ENCODE measurements at places on chromosomes 7 and 10.

- H3K27ac ChIP-seq, result no peak overlapping the region
- no peaks in the 10 kb centered on the region for H3K4me1 ChIP-seq
- no peaks in the 10 kb centered on the region for H3K27me3 ChIP-seq
- DNase-seq, result no peak
- H3K36me3 ChIP-seq, result no peaks in the 10 kb centered on the region
These were observed 418.2 kb upstream of the AKR1E2 start for GRCh38 chr10:4407783-4408182.

- no peak overlapping the region for H3K27ac ChIP-seq
- H3K4me3 ChIP-seq, result no peak overlapping the region
- no peak for DNase-seq
These were observed 8.2 kb downstream of the VIPR2 start for GRCh38 chr7:159136442-159136841.

GRCh38 chr10:636769-637168 lies 52.7 kb downstream of the DIP2C start:
- H3K27me3 ChIP-seq, result no peaks in the 10 kb centered on the region
- no peaks in the 10 kb centered on the region for H3K36me3 ChIP-seq
- no peak overlapping the region for H3K4me3 ChIP-seq
- H3K4me1 ChIP-seq, result peaks cover 39% of the 10 kb centered on the region
- DNase-seq, result no peak
- peak overlapping the region; percentile 79 for H3K27ac ChIP-seq

DNA sequence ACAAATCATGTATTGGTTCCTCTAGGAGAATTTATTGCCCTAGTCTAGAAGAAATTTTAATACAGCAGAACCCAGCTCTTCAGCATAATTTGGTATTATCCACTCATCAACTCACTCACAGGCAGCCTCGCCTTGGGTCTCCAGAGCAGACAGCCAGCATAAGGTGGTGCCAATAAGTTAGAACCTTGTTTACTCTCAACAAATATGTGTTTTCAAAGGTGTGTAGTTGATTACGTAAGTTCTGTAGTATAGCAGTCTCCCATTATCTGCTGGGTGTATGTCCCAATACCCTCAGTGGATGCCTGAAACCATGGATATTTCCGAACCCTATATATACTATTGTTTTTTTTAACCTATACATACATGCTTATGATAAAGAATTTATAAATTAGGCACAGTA lies 522.5 kb upstream of the LRRN3 start:
- no peak overlapping the region for H3K4me3 ChIP-seq
- H3K27me3 ChIP-seq, result no peaks in the 10 kb centered on the region
- peaks cover 2% of the 10 kb centered on the region for H3K36me3 ChIP-seq
- H3K27ac ChIP-seq, result no peak overlapping the region

DNA sequence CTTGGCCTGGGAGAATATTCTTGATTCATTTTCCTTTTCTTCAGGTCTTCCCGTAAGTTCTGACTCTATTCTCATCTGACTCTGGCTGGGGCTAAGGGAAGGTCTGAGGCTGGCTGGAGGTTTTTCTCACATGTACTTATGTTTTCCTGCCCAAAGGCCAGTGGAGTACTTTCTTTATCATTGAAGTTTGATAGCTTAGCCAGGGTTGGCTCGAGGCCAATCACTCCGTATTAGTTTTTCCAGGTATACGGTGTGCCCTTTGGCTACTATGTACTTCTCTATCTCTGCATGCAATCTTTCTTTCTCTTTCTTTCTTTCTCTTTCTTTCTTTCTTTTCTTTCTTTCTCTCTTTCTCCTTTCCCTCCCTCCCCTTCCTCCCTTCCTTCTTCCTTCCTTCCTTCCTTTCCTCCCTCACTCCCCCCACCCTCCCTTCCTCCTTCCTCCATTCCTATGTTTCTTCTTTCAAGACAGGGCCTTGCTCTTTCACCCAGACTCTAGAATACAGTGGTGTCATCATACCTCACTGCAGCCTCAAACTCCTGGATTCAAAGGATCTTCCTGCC lies 26.8 kb upstream of the VKORC1L1 start:
- H3K27me3 ChIP-seq, result no peaks in the 10 kb centered on the region
- no peaks in the 10 kb centered on the region for H3K4me1 ChIP-seq
- no peak overlapping the region for H3K27ac ChIP-seq
- no peak for DNase-seq

DNA sequence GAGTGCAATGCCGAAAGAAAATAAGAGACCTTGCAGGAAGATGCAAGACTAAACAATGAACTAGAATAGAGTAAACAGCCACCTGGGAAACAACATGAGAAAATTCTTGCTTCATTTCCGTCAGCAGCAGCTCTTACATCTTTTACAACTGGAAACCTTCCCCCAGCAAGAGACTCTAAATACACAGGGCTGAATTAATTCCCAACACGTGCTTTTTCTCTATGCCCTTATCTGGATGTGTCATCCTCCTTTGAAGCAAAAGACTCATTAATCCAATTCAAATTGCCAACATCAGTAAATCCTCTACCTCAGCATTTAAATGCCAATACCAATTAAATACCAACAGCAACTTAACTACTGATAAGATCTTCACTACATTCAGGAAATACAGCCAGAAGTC lies 99.0 kb upstream of the PDE1C start:
- peaks cover 2% of the 10 kb centered on the region for H3K27me3 ChIP-seq
- no peak overlapping the region for H3K4me3 ChIP-seq
- no peak overlapping the region for H3K27ac ChIP-seq
- DNase-seq, result no peak
- no peaks in the 10 kb centered on the region for H3K36me3 ChIP-seq
- H3K4me1 ChIP-seq, result peaks cover 2% of the 10 kb centered on the region

DNA sequence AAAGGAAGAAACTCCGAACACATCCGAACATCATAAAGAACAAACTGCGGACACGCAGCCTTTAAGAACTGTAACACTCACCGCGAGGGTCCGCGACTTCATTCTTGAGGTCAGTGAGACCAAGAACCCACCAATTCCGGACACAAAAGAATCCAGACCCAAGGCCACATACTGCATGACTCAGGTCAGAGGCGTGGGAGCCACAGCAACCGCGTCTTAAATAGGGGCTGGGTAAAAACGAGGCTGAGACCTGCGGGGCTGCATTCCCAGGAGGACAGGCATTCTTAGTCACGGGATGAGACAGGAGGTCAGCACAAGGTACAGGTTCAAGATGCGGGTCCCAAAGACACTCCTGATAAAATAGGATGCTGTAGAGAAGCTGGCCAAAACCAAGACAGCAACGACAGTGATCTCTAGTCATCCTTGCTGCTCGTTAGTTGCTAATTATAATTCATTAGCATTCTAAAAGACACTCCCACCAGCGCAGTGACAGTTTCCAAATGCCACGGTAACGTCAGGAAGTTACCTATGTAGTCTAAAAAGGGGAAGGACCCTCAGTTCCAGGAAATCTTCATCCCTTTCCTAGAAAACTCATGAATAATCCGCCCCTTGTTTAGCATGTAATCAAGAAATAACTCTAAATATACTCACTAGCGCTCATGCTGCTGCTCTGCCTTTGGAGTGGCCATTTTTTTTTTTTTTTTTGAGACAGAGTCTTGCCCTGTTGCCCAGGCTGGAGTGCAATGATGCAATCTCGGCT lies 19.3 kb downstream of the AP5Z1 start:
- no peaks in the 10 kb centered on the region for H3K27me3 ChIP-seq
- H3K36me3 ChIP-seq, result peaks cover 2% of the 10 kb centered on the region
- no peak for DNase-seq
- H3K27ac ChIP-seq, result no peak overlapping the region
- H3K4me1 ChIP-seq, result peaks cover 8% of the 10 kb centered on the region

DNA sequence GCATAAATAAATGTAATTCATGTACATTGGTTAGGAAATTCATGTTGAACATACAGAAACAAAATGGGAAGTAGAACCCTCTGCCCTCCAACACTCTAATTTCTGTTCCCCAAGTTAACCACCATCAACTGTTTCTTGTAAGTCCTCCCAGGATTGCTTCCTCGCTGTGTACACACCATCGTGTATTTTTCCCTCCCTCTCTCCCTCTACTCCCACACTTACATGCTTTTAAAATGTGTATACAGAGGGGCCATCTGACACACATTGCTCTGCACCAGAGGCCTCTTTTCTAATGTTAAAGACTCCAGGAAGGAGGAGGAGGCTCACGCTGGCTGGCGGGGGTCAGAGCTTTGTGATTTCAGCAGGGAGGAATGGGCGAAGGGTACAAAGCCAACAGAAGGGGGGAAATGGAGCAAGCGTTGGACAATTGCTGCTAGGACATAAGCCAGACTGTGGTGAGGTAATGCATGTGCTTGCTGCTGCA lies 1.9 kb upstream of the EPHA1 start:
- peaks cover 33% of the 10 kb centered on the region for H3K4me1 ChIP-seq
- H3K4me3 ChIP-seq, result no peak overlapping the region
- no peak overlapping the region for H3K27ac ChIP-seq
- no peak for DNase-seq
- no peaks in the 10 kb centered on the region for H3K36me3 ChIP-seq

DNA sequence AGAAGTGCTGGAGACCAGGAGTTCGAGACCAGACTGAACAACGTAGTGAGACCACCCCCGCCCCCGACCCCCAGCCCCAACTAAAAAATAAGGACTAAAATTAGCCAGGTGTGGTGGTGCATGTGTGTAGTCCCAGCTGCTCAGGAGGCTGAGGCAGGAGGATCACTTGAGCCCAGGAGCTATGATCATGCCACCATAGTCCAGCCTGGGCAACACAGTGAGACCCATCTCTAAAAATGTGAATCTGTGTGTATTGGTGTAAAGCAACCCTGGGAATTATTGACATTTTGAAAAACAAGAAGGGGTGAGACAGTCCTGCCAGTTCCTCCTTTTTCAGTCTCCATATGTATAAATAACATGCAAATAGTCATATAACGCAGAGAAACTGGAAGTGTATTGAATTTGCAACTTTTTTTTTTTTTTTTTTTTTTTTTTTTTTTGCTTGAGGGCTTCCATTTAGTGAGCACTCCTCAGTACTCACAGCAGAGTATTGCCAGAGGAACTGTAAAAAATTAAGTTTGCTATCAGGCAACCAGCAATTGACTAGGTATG lies 3.4 kb upstream of the ITGB1 start:
- no peak overlapping the region for H3K27ac ChIP-seq
- peaks cover 1% of the 10 kb centered on the region for H3K36me3 ChIP-seq
- H3K27me3 ChIP-seq, result no peaks in the 10 kb centered on the region
- no peak for DNase-seq
- peaks cover 49% of the 10 kb centered on the region for H3K4me1 ChIP-seq

- no peak for DNase-seq
- peaks cover 29% of the 10 kb centered on the region for H3K27me3 ChIP-seq
- no peaks in the 10 kb centered on the region for H3K4me1 ChIP-seq
- H3K36me3 ChIP-seq, result no peaks in the 10 kb centered on the region
- H3K4me3 ChIP-seq, result no peak overlapping the region
These were observed 105.5 kb downstream of the SLIT1 start for GRCh38 chr10:97080051-97080776.

- no peak overlapping the region for H3K27ac ChIP-seq
- DNase-seq, result no peak
- H3K4me3 ChIP-seq, result no peak overlapping the region
- H3K36me3 ChIP-seq, result peaks cover 3% of the 10 kb centered on the region
These were observed 197.1 kb downstream of the SUGCT start for GRCh38 chr7:40331915-40332314.

- DNase-seq, result no peak
- no peak overlapping the region for H3K27ac ChIP-seq
- no peaks in the 10 kb centered on the region for H3K4me1 ChIP-seq
- H3K4me3 ChIP-seq, result no peak overlapping the region
- H3K36me3 ChIP-seq, result no peaks in the 10 kb centered on the region
These were observed 117.5 kb downstream of the OR13A1 start for GRCh38 chr10:45197816-45198485.

DNA sequence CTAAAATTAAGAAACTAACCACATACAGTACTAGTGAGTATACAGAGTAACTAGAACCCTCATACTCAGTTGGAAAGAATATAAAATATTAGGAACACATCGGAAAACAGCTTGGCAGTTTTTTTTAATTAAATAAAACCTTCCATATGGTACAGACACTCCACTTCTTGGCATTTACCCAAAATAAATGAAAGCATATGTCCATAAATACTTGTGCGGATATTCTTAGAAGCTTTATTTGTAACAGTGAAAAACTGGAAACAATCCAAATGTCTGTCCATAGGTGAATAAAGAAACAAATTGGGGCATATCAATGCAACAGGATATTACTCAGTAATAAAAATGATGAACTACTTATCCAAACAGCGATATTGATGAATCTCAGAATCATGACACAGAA lies 410.0 kb downstream of the HTR7 start:
- H3K4me1 ChIP-seq, result no peaks in the 10 kb centered on the region
- DNase-seq, result no peak
- H3K36me3 ChIP-seq, result peaks cover 3% of the 10 kb centered on the region
- no peak overlapping the region for H3K27ac ChIP-seq
- no peak overlapping the region for H3K4me3 ChIP-seq

Data from neural crest cell (in vitro differentiated cells).